Tibial nerve (tissue), 4 donors: ENCODE measurements at places on chromosomes 7 and 10.

DNA sequence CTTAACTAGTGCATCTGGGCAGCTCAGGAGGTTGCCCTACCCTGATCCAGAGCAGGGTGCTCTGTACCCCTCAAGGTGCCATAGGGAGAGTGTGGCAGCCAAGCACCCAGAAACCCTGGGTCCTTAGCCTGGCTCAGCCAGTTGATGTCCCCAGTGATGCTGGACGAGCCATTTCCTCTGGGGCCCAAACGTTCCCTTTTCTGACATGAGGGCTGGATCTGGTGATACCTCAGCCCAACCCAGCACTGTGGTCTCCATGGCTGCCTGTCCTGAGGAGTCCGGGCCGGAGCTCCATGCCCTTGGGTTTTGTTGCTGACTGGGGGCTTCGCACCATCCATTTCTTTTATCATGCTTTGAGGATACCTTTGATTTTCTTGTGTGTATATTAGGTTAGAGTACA is 87.9 kb upstream of the IKZF1 start:
- no peak overlapping the region for H3K4me3 ChIP-seq
- no peaks in the 10 kb centered on the region for H3K36me3 ChIP-seq
- DNase-seq, result no peak
- no peaks in the 10 kb centered on the region for H3K27me3 ChIP-seq
- H3K27ac ChIP-seq, result no peak overlapping the region

DNA sequence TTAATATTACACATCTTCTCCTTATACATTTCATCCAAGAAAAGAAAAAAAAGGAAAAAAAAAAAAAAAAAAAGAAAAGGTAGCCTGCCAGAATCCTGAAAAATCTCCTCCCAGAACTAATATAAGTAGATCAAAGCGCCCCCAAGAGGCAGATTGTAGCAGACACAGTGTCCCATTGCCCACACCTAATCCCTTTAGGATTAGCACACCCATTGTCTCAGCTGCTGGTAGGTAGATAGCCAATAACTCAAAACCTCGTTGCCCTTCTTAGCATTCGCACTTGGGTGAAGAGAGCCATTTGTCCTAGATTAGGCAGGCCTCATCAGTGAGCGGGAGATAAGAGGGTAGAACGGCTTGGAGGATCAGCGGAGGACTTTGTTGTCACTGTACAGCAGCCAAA is 100.2 kb upstream of the SORCS1 start:
- H3K27me3 ChIP-seq, result no peaks in the 10 kb centered on the region

- H3K36me3 ChIP-seq, result no peaks in the 10 kb centered on the region
- no peak for DNase-seq
- H3K27ac ChIP-seq, result no peak overlapping the region
Measured at GRCh38 chr7:21777921-21778320, 167.8 kb downstream of the CDCA7L start.

DNA sequence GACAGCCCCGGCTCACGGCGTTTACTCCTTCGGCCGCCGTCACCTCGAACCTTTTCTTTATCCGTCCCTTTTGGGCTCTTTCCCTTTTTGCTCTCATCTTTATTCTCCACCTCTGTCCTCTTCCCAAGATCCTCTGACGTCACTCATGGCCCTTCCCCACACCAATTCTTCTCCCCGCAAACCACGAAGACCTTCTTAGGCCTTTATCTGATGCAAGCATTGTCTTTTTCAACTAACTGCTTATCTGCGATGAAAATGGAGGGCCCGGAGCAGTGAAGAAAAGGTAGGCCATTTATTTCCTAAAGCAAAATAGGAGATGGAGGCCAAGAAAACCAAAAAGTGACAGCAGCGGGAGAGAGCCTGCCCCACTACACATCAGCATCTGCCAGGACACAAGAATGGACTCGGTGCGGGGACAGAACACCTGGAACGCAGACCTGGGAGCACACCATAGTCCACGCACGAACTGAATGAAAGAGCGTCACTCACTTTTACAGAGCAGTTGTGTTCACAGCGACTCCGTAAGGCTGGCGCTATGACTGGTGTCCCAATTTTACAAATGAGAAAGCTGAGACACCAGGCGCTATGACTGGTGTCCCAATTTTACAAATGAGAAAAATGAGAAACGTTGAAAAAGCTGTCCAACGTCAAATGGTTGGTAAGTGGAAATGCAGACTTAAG is 45.3 kb downstream of the ZNF777 start:
- H3K4me1 ChIP-seq, result peaks cover 10% of the 10 kb centered on the region
- H3K4me3 ChIP-seq, result peak overlapping the region; percentile 46
- no peaks in the 10 kb centered on the region for H3K27me3 ChIP-seq
- no peak for DNase-seq

DNA sequence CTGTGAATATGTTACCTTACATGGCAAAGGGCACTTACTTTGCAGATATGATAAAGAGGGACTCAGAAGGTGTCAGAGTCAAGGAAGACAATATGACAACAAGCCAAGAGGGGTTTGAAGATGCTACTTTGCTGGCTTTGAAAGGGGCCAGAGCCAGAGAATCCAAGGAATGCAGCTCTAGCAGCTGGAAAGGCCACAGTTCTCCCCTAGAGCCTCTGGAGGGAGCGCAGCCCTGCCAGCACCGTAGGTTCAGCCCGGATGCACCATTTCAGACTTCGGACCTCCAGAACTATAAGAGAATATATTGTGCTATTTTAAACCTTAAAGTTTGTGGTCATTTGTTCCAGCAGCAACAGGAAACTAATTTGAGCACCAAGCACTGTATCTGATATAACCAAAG is 32.9 kb upstream of the WDR11 start:
- no peak for DNase-seq
- H3K4me1 ChIP-seq, result no peaks in the 10 kb centered on the region
- no peak overlapping the region for H3K4me3 ChIP-seq
- no peaks in the 10 kb centered on the region for H3K36me3 ChIP-seq

- no peaks in the 10 kb centered on the region for H3K4me1 ChIP-seq
- DNase-seq, result no peak
Measured at GRCh38 chr7:105493923-105494315, 28.2 kb downstream of the PUS7 start.

DNA sequence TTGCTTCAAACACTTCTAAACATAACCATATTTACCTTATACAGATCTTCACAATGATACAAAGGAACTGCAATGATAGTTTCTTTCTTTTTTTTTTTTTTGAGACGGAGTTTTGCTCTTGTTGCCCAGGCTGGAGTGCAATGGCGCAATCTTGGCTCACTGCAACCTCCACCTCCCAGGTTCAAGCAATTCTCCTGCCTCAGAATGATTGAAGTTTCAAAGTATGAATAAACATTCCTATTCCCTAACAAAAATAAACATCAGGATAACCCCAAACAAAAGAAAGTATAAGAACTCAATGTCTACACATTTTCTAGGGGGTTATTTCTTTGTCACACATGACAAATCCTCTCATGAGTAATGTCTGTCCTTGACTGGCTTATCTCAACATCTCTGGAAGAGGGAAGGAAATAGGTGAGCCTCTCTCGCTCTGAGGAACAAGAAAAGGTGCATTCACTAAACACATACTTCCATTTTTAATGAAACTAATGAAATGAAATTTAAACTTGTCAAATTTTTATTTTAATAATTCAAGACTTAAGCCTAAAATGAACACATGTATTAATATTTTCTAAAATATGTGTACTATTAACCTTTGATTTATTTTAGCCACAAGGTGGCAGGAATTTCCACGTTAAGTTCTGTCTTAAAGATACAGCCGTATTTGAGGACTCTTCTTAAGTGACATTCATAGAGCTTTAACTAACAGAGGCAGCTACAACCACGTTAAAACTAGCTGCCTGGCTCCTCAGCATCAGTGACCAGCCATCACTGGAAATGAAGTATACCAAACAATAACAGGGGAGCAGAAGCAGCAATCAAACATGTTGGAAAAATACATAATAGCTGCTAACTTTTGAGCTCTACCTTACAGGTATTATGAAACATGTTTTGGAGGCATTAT is 58.3 kb downstream of the MALSU1 start:
- H3K27ac ChIP-seq, result no peak overlapping the region
- no peaks in the 10 kb centered on the region for H3K27me3 ChIP-seq
- H3K4me3 ChIP-seq, result no peak overlapping the region
- DNase-seq, result no peak
- no peaks in the 10 kb centered on the region for H3K36me3 ChIP-seq
- H3K4me1 ChIP-seq, result no peaks in the 10 kb centered on the region

DNA sequence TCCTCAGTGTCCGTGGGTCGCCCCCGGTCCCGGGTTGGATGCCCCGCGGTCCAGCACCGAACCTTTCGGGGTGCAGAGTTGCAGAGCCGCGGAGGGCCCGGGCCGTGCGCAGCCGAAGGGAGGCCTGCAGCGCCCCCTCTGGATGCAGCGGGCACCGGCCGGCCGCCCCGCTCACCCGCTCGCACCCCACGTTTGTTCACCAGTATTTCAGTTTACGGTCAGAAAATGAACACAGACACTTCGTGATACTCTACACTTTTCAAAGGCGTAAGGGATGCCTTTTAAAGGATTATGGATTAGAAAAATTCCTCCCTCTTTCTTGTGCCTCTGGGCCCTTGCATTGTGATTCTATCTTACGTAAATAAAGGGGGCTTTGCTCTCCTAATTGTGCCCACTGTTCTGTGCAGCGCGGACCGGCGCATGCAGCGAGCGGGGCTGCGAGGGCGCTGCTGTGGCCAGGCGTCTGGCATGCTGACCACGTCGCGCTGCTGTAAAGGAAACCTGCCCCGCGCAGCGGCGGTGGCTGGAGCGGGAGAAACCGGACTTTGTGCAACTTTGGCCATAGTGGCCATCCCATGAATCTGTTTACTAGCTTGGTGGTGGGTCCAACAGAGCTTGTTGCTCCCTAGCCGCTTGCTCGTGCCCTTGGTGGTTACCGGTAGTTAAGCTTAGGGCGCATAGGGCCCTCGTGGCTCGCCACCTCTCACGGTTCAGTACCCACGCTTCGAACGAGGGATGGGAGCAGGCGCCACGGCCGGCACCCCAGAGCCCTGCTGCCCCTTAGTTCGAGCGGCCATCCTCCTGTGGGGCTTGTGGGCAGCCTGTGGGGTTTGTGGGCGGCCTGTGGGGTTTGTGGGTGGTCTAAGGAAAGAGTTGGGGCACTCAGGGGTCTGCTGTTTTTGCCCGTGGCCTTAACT is 739 bp upstream of the MEST start:
- no peak overlapping the region for H3K27ac ChIP-seq
- no peaks in the 10 kb centered on the region for H3K27me3 ChIP-seq

DNA sequence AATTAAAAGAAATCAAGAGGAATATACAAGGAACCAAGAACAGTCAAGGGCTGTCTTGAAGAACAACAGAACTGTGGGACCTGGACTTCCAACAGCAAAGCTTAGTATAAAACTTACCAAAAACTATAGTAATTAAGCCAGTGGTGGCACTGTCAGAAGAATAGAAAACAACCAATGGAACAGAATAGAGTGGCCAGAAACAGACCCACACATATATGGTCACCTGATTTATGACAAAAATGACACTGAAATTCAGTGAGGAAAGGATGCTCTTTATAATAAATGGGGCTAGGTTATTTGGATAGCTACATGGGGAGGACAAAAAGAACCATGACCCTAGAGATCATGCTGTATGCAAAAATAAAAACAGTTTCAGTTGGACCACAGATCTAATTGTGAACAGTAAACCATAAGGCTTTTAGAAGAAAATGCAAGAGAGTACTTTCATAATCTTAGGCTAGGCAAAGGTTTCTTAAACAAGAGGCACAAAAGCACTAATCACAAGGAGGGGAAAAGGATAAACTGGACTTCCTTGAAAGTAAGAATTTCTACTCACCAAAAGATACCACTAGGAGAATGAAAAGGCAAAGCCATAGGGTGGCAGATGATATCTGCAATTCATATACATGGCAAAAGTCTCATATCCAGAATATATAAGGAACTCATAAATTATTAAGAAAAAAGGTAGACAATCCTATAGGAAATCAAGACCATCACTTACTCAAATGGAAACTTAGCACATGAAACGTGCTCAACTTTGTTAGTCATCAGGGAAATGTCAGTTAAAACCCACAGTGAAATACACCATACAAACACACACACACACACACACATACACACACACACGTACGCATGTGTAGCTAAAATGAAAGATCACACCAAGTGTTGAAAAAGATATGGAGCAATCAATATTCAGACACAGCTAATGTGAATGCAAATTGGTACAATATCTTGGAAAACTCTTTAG is 20.8 kb downstream of the HYCC1 start:
- H3K4me1 ChIP-seq, result peaks cover 11% of the 10 kb centered on the region
- no peak for DNase-seq

DNA sequence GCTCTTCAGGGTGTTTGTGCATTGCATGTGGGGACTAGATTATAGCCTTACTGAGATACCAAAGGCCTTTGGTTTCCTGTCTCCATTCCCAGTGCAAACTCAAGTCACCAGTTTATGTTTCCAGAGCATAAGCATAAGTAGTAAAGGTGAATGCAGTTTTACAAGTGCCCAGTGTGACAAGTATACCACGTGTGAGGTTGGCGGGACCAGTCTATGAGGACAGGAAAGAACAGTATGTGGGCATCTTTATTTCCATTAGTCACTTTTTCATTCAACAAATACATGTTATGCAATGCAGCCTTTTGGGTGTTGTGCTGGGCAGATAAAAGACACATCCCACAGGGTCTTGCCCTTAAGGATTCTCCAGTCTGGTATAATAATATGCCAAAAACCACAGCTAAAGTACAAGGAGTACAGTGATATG is 146.5 kb downstream of the ARID5B start:
- peaks cover 2% of the 10 kb centered on the region for H3K36me3 ChIP-seq
- H3K27ac ChIP-seq, result peak overlapping the region; percentile 97
- no peak for DNase-seq
- H3K4me3 ChIP-seq, result no peak overlapping the region

DNA sequence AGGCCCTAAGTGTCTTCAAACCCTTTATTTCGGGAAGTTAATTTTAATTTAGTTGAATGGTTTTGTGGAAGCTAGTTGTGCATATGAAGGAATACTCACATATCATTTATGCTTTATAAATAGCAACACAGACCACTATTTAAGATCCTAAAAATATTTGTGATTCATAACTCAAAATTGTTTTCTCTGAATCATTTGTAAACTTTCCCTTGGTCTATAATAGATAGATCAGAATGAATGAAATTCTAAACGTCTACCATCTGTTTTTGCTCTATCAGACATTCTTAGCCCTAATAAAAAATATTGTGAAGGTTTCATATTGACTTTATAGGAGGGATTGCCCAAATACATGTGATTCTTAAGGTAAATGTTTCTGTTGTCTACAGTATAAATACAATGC is 43.5 kb downstream of the LOXL4 start:
- no peak for DNase-seq
- no peaks in the 10 kb centered on the region for H3K27me3 ChIP-seq
- no peak overlapping the region for H3K4me3 ChIP-seq

DNA sequence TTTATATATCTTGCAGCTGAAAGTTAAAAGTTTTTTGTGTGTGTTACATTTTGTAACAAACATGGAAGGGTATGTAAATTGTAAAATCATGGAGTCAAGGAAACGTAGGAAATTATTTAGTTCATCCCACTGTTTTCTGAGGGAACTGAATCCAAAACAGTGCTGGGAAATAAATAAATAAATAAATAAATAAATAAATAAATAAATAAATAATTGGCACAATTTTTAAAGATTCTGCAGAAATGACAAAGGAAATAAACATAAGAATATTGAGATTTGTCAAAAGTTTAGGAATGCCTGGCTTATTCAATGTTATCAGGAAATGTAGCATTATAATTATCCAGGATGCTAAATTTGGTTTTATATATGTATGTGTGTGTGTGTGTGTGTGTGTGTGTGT is 91.4 kb upstream of the AGBL3 start:
- peaks cover 50% of the 10 kb centered on the region for H3K4me1 ChIP-seq
- no peak overlapping the region for H3K4me3 ChIP-seq
- H3K27ac ChIP-seq, result no peak overlapping the region
- H3K27me3 ChIP-seq, result no peaks in the 10 kb centered on the region
- H3K36me3 ChIP-seq, result no peaks in the 10 kb centered on the region

- no peak for DNase-seq
- no peak overlapping the region for H3K4me3 ChIP-seq
- H3K27ac ChIP-seq, result no peak overlapping the region
- H3K4me1 ChIP-seq, result peaks cover 18% of the 10 kb centered on the region
Measured at GRCh38 chr7:142516038-142516501, 233.2 kb upstream of the PRSS1 start.
